CD4-positive, alpha-beta T cell (primary cell): ENCODE measurements at places on chromosomes 1 and 21.
A peak's percentile ranks its signal among the peaks of the same experiment; 100 is the strongest.

- DNase-seq: no peak
Observed at GRCh38 chr1:55380355-55380970, 165.3 kb upstream of the USP24 start.

GRCh38 chr1:180954801-180955165, 42.1 kb downstream of the KIAA1614 start:
- DNase-seq: no peak

- DNase-seq: no peak
Observed at GRCh38 chr1:2783435-2784397, 17.8 kb downstream of the TTC34 start.

DNA sequence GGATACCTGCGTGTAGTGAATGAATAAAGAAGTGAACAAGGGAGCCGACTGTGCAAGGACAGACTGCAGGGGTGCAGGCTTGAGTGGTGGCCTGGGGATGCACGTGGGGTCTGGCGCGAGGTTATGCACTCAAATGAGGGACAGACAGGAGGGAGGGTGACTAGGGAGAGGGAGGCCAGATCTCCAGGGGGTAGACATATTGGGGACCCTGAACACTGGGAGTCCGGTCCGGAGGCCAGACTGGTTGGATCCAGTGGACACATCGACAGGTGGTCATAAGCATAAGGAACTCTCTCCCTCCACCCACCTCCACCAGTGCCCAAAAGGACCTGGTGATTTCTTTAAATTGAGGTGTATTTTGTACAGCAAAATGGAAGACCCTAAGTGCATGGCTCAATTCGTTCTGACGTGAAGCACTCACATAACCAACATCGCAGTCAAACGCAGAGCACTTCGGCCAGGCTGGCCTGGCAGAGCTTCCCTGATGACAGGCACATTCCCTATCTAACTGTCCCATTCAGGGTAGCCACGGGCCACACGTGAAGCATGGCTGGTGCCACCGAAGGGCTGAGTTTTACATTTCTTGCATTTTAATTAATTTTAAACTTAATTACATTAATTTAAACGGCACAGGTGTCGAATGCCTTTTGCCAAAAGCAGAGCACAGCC, 14.0 kb downstream of the WNT3A start:
- no peak for DNase-seq

DNA sequence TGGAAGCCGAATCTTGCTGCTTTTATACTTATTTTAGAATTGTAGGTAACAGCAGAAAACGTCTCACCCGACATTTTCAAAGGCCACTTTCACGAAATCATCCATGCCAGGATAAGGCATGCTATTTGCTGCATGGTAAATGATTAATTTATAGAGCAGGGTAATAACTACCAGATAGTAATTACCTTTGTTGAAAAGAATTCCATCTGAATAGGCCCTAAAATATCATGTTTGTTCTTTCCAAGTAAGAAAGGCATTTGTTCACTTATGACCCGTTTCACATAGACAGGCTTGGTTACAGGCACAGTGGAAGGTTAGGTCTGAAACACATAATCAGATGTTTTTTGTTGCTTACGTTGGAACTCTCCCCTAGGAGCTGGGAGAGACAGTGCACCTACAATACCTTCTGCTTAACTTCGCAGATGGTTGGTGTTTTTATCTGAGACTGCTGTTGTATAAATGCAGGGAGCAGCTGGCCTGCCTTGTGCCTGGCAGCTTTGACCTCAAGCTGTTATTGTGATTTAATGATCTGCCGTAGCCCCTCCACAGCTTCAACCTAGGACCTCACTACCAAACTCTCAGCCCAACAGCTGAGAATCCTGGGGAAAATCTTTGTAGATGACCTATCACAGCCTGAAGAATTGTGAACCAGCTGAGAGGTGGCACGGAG, 1.6 kb downstream of the SLC44A3 start:
- DNase-seq: no peak

GRCh38 chr1:38581396-38581795, 278.2 kb downstream of the RRAGC start:
- DNase-seq: no peak

- DNase-seq: no peak
Observed at GRCh38 chr1:68132426-68133130, 82.2 kb upstream of the DIRAS3 start.

GRCh38 chr1:100536031-100536430, 1.9 kb upstream of the GPR88 start:
- no peak for DNase-seq

- peak; percentile 1 for DNase-seq
Observed at GRCh38 chr21:17612023-17612564, 607 bp downstream of the BTG3 start.

- DNase-seq: no peak
Observed at GRCh38 chr1:95146637-95147036, 29.5 kb downstream of the TLCD4 start.

DNA sequence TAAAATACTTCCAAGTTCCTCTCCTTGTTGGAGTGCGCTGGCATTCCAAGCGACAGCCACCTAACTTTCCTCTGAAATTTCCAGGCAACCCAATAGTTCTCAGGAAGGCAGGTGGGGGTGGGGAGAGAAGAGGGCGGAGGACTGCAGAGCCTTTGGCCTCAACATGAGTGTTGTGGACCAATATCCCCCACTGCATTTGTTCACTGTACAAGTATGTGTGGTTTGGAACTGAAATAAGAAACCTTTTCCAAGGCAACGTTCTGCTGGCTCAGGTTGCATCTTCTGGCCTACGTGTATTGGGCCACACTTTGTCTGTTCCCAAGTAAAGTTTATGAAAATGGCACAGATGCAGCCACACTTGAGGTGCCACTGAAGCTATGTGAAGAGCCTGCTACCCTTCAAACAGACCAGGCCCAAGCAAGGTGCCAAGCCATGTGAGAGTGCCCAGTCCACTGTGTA, 153.4 kb downstream of the DHRS3 start:
- no peak for DNase-seq

GRCh38 chr1:77341195-77341594, 59.4 kb downstream of the AK5 start:
- DNase-seq: no peak

DNA sequence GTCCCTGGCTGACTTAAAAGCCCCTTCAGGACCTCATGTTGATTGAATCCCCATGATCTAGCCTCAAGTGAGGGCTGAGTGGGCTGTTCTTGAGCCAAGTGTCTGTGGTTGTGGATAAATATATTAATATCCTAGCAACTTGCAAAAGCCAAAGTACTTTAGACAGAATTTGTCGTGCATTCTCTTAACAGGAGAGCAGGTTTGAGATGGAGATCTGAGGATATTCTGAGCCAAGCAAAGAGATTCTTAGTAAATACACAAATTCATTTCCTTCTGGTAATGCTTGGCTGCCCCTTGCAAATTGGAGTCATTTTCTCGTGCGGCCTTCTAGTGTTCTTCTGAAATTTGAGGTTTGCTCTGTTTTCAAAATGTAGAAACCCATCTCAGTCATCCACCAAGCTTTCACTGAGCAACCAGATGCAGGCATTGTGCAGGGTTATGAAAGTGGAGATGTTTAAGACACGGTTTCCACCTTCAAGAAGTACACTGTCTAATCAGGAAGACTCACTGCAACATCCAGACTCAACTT, 242.1 kb upstream of the JUN start:
- no peak for DNase-seq

- no peak for DNase-seq
Observed at GRCh38 chr1:116743535-116743934, 10.7 kb upstream of the CD2 start.

GRCh38 chr1:28807986-28808385, 4.0 kb upstream of the OPRD1 start:
- DNase-seq: no peak

DNA sequence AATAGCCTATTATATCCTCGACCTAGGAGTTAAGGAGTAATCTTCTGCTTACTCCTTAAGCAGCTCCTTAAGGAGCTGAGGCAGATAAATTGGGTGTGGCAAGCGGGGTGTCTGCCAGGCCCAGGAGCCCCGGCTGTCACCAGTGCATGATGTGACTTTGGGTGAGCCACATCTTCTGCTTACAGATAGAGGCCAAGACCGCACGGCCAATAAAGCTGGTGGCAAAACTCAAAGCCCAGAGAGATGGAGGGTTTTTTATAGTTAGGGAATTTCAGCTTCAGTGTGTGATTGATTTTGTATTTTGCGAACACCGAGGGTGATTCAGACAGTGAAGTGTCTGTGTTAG, 9.8 kb downstream of the MX2 start:
- DNase-seq: no peak

DNA sequence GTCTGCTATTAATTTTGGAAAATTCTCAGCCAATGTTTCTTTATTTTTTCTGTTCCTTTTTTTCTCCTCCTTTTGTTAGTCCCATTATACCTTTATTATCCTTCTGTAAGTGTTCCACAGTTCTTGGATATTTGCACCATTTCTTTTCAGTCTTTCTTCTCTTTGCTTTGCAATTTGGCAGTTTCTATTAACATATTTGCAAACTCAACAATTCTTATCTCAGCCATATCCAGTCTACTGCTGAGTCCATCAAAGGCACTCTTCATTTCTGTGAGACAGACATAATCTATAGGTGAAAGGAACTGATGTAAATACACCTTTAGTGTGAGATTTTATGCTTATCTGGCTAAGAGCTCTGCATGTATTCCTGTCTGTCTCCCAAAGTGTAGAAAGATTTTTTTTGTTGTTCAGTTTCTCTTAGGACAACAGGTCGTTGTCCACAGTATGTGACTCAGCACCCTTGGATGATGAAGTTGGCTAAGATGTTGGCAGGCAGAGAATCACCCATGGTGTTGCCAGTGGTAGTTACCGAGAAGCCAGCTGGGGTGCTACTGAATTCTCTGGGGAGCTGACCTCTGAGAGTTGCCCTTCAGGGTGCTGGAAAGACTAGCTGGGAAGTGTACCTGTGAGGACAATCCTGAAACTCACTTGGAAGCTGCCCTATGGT, 38.4 kb downstream of the LEPR start:
- no peak for DNase-seq

DNA sequence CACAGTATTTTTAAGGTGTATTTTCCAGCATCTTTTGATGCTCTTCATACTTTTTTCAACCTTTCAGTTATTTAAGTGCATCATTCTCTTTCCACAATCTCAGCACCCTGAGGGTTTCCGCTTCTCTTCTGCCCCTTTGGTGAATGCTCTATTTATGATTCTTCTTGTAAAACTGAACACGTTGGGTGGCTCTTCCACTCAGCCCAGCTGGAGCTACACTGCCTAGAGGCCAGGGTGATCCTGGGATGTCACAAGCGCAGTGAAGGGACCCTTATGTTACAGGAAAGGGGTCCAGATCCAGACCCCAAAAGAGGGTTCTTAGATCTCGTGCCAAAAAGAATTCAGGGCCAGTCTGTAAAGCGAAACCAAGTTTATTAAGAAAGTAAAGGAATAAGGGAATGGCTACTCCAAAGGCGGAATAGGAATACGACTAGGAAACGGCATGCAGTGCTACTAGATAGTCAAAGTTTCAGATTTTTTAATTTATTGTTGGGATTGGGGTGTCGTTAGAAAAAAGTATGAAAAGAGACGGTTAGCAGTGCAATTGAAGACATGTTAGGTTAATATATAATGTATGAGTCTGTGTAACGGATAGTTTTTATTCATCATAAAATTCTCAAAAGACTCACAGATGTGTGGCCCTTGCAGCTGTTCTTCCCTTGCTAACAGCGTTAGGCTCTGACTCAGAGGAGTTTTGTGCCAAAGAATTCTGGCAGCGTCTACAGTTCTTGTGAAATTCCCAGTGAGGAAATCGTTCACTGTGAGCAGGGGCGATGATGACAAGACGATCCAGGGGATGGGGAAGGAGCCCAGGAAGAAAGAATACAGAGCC, 14.4 kb upstream of the ERVH48-1 start:
- DNase-seq: peak; percentile 20

- DNase-seq: no peak
Observed at GRCh38 chr1:184518736-184519357, 132.0 kb downstream of the C1orf21 start.

- DNase-seq: no peak
Observed at GRCh38 chr1:164569866-164570265, 10.9 kb downstream of the PBX1 start.

DNA sequence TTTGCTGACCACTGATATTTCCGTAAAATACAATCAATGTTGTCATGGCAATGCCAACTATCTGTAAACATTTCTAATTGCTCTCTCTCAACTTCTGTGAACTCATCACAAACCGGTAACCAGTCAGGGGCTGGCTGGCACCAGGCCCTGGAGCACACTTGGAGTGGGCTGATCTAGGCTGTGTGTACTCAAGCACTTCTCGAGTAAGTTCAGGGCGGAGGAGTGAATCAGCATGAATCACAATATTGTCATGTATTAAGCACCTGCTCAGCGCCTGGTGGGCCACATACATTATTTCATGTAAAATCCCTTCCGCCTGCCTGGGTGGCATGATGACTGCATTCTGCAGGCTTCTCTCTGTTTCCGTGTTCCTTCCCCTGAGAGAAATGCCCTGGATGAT, 212.4 kb downstream of the FOXD2 start:
- no peak for DNase-seq

GRCh38 chr1:200112290-200112689, 84.8 kb downstream of the NR5A2 start:
- DNase-seq: no peak

DNA sequence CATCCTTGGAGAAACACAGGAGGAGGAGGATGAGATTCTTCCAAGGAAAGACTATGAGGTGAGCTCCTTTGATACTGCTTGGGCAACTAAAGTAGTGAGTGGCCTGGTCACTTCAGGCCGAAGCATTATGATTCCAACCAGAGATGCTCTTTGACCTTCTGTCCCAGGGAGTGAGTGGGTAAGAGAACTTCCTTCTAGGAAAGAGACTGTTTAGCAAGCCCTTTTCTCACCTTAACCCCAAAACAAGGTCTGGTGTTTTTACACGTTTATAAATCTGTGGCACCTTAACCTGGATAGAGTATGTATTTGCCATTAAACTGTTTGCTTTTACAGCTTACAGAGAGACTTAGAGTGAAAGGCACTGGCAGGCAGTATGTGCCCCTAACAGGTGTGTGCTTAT, 1.1 kb downstream of the CLCN6 start:
- no peak for DNase-seq

- DNase-seq: no peak
Observed at GRCh38 chr1:2639203-2639602, 6.4 kb upstream of the MMEL1 start.

- peak; percentile 27 for DNase-seq
Observed at GRCh38 chr1:52904927-52905698, 16.4 kb downstream of the ECHDC2 start.

DNA sequence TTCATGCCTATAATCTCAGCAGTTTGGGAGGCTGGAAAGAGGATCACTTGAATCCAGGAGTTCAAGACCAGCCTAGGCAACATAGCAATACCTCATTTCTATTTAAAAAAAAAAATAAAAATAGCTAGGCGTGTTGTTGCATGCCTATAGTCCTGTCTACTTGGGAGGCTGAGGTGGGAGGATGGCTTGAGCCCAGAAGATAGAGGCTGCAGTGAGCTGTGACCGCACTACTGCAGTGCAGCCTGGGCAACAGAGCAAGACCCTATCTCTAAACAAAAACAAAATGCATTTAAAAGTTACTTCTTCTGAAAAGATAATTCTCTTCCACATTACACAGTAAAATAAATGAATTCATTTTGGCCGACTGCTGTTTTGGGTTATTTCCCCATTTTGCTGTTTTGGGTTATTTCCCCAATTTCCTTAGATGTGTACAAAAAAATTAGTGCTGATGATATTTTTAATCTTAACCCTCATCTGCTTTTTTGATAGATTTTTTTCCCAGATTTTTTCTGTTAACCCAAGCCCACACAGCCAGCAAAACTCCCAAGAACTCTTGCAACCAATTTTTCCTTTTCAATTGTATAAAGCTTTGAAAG, 23.0 kb upstream of the SAMSN1 start:
- DNase-seq: no peak
